ENCODE measurements at places on chromosomes 6 and 20.

DNA sequence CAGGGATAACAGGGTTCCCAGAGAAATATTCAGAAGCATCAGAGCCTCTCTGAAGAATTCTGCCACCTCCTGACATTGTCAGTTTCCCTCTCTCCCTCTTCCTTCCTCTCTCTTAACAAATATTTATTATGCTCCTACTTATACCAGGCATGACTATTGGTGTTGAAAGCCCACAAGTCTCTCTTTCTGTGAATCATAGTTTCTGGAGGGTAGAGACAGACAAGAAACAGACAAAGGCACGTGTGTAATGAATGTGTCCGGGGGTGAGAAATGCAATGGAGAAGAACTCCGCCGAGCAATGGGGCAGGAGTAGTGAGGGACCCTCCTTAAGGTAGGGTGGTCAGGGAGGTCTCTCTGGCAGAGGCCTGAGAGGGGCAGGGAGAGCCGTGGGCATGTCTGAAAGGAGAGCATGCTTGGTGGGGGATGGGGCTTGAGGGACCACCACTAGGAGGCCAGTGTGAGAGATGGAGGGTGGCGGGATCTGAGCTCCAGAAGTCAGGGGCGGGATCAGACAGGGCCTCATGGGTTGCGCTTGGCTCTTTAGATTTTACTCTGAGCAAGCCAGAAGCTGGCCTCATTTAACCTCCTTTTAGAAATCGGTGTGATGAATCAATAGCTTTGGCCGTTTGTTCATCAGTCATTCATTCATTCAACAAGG is 57.3 kb downstream of the EYA2 start:
- DNase-seq: peak; percentile 7

DNA sequence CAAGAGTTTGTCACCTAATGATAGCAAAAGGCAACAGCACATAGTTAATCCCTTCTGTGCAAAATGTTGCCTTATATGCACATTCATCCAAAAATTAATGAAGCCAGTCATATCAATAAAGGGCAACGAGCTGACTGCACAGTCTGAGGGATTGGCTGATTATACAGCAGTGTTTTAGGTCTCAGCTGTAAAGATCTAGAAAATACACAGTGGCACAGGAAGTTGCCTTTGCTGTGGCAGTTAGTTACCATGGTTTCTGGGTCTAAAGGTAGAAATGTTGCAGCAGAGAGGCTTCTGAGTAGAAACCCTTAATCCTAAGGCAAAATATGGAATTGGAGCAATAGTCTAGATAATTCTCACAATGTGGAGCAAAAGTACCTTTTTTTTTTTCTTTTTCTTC is 89.7 kb downstream of the SMPDL3A start:
- DNase-seq: no peak

- DNase-seq: no peak
Measured at GRCh38 chr20:58570204-58570859, 55.1 kb upstream of the APCDD1L start.

DNA sequence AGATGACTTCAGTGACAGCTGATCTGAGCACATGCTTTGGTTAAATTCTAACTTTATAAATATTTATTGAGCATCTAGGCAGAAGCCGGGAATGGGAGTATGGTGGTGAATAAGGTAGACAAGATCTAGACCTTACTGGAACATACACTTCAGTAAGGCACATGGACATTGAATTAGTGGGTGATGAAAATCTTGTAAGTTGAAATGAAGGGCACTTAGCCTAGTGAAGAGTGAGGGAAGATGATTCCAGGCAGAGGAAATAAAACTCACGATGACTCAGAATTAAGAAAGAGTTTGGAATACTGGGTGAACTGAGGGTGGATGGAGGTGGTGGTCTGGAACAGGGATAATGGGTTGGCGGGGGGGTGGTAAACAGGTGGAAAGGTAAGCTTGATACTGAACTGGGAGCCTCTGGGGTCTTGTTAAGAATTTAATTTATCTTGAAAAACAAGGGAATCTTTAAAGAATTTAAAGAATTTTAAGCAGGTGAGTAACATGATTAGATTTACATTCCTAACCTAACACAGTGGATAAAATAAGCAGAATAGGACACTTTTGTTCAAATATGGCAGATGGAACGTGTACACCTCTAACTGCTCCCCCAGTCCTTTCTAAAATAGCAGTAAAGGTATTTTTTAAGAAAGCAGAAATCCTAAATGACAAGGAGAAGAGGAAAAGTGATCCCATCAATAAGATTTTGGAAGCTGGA is 75.2 kb upstream of the ARHGAP18 start:
- no peak for DNase-seq

DNA sequence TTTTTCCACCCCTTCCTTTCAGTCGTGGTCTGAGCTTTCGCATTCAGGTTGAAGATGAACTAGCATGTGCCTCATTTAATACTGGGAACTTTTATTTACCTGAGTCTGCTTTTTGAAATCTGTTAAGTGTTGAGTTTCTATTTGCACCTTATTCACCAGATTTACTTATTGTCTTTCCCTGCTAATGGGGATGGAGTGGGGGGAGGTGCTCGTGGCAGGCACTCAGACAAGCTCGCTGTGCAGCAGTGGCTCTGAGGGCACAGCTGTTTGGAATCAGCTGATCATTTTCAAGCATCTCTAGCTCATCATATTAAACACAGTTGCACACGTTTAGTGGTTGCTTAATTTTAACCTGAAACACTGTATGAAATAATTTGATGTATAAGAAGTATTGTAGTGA is 35.6 kb downstream of the UTRN start:
- DNase-seq: no peak

DNA sequence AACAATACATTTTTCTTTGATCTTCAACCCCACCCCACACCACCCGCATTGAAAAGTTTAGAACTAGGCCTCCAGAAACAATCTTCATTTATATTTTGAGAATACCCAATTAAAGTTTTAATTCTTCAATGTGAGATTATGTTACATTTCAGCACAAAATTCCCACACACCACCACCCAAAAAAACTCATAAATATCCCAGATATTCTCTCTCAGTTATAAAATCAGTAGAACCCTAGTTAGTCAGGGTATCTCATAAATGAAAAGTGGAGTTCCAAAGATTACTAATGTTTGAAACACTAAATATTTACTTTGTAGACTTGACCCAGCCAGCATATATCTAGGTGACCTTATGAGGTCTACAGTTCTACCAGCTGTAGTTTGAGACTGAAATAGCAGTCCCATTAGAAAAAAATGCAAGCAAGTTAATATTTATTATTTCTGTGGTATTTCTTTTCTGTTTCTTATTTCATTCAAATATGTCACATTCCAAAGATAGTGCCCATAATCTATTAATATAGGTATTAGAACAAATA is 371.0 kb downstream of the TENT5A start:
- no peak for DNase-seq

DNA sequence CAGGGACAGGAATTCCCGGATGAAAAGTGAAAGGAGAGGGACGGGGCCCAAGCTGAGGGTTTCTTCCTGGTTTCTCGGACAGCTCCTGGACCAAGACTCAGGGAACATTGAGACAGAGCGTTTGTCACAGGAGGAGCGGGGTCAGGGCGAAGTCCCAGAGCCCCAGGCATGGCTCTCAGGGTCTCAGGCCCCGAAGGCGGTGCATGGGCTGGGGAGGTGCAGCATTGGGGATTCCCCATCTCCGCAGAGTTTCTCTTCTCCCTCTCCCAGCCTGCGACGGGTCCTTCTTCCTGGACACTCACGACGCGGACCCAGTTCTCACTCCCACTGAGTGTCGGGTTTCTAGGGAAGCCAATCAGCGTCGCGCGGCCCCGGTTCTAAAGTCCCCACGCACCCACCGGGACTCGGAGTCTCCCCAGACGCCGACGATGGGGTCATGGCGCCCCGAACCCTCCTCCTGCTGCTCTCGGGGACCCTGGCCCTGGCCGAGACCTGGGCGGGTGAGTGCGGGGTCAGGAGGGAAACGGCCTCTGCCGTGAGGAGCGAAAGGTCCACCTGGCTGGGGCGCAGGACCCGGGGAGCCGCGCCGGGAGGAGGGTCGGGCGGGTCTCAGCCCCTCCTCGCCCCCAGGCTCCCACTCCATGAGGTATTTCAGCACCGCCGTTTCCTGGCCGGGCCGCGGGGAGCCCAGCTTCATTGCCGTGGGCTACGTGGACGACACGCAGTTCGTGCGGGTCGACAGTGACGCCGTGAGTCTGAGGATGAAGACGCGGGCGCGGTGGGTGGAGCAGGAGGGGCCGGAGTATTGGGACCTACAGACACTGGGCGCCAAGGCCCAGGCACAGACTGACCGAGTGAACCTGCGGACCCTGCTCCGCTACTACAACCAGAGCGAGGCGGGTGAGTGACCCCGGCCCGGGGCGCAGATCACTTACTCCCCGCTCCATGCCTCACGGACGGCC is 54.6 kb upstream of the POLR1H start:
- peak; percentile 18 for DNase-seq

GRCh38 chr6:52286798-52287432 is 2.4 kb upstream of the MCM3 start:
- DNase-seq: peak; percentile 79

DNA sequence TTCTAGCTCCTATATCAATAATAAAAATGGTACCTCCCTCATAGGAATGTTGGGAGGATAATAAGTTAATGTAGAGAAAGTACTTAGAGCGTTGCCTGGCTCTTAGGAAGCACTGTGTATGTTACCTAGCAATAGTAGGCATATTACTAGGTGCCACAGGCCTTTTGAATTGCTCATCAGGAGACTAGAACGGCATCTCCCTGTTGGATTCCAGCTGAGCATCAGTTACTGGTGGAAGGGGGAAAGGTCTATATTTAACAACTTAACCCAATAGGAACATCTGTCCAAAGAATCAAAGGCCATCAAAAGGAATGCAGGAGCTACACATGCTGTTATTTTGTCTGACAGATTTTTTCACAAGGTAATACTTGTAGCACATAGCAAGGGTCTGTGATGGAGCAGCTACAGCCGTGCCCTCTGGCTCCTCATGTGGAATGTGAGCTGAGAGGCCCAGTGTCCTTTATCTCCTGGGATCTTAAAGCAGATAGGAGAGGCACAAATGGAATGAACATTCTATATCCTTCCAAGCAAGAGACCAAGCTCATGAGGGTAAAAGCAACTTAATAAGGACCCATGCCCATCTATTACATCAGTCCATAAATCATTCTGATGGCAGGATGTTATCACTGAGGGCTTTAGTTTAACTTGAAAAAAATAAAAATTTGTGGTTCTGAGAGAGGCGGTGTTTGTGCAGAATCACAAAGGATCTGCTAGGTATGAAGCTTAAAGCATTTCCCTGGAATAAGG is 184.9 kb upstream of the LAMP5 start:
- DNase-seq: no peak

- no peak for DNase-seq
Measured at GRCh38 chr20:44691424-44692423, 23.4 kb upstream of the CCN5 start.

- no peak for DNase-seq
Measured at GRCh38 chr20:1045860-1046418, 43.8 kb upstream of the RSPO4 start.

- no peak for DNase-seq
Measured at GRCh38 chr6:11770546-11771466, 7.8 kb downstream of the ADTRP start.

GRCh38 chr20:39596554-39596953 is 634.4 kb downstream of the DHX35 start:
- no peak for DNase-seq

GRCh38 chr20:53752971-53753879 is 159.6 kb upstream of the ZNF217 start:
- DNase-seq: peak; percentile 14

GRCh38 chr6:87483929-87484328 is 11.2 kb downstream of the SLC35A1 start:
- peak; percentile 19 for DNase-seq

- DNase-seq: no peak
Measured at GRCh38 chr6:21273451-21273850, 320.1 kb upstream of the SOX4 start.

GRCh38 chr6:113873043-113873667 is 16.0 kb downstream of the MARCKS start:
- peak; percentile 23 for DNase-seq

GRCh38 chr20:22797103-22797502 is 212.7 kb upstream of the FOXA2 start:
- DNase-seq: no peak

DNA sequence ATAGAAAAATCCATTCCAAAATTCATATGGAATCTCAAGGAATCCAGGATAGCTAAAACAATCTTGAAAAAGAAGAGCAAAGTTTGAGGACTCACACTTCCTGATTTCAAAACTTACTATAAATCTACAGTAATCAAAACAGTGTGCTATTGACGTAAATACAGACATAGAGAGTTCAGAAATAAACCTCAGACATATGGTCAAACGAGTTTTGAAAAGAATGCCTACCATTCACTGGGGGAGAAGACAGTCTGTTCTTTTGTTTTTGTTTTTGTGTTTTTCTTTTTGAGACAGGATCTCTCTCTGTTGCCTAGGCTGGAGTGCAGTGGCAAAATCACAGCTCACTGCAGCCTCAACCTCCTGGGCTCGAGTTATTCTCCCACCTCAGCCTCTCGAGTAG is 25.3 kb upstream of the PROKR2 start:
- no peak for DNase-seq

GRCh38 chr6:17820055-17820454 is 113.3 kb upstream of the NUP153 start:
- no peak for DNase-seq

GRCh38 chr6:167111597-167111996 is 11.3 kb upstream of the CCR6 start:
- DNase-seq: no peak

DNA sequence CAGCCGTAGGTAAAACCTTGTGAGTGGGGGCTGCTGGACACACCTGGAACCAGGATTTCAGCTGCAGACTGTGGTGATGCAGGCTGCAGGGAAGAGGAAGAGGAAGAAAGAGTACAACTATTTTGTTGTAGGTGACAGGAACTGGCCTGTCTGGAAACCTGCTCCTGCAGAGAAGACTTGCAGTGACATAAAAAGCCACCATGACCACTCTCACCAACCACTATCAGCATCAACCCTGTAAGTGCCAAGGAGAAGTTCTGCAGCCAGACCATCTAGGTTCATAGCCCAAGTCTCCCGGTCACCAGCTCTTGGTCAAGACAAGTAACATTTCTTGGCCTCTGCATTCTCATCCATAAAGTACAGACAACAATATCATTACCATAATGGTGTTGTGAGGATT is 91.2 kb downstream of the PREX1 start:
- DNase-seq: no peak

- DNase-seq: no peak
Measured at GRCh38 chr20:37386505-37387251, 40.7 kb downstream of the SRC start.

DNA sequence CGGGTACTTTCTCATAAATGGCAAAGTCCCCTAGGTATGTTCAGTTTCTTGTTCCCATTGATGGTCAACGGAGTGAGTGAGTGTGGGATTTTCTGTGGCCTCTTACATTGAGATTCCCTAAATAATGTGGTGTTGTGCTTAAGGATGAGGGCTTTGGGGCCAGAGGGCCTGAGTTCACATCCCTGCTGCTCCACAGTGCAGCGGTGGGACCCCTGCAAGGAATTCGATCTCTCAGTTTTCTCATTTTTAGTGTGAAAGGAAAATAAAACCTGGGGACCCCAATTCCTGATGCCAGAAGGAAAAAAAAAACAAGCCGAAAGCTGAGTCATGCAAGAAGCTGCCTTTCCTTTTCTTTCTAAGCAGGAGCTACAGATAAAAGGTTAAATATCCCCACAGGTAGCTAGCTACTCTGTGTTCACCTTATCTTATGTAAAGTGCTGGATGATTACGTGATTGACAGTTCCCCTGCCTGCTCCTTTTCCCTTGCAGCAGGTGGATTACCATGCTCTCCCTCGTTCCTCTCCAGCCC is 120.2 kb upstream of the CLDN20 start:
- no peak for DNase-seq

GRCh38 chr20:5745416-5746030 is 4.7 kb upstream of the SHLD1 start:
- DNase-seq: no peak

GRCh38 chr20:17898548-17898994 is 70.0 kb downstream of the SNX5 start:
- peak; percentile 77 for DNase-seq

All from activated CD4-positive, alpha-beta T cell treated with anti-CD3 and anti-CD28 coated beads for 48 hours (primary cell).